ENCODE measurements at places on chromosomes 5 and 9.

- DNase-seq = no peak
These were observed 8.0 kb upstream of the UBAC1 start for GRCh38 chr9:135969064-135969683.

GRCh38 chr9:93467062-93467416 is 13.7 kb upstream of the FAM120AOS start:
- DNase-seq = peak; percentile 26

GRCh38 chr5:132760049-132760420 is 12.8 kb downstream of the CCNI2 start:
- DNase-seq = no peak

GRCh38 chr5:95414451-95414850 is 23.3 kb downstream of the FAM81B start:
- DNase-seq = no peak

GRCh38 chr5:32859211-32859641 is 148.1 kb downstream of the NPR3 start:
- DNase-seq = no peak

DNA sequence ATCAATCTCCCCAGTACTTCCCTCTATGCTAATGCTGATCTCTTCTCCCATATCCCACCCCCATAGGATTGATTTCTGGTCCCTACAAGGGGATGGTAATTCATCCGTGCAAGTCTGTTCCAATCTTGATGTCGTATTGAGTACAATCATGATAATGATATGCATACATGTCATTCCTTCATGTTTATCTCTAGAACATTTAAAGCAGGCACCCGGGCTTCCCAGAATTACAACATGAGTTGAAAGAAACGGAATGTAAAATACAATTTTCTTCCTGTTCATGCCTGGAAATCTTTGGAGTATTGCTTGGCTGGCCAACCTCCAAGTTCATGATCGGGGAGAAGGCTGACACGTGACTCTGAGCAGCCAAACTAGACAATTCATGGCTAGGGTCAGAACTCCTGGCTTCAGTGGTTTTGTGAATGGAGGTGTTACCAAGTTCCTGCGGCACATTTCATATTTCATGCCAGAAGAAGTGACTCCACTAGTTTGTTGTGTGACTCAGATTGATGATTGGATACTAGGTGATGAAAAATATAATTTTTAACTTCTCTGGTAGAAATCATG is 66.6 kb downstream of the C9orf152 start:
- no peak for DNase-seq

DNA sequence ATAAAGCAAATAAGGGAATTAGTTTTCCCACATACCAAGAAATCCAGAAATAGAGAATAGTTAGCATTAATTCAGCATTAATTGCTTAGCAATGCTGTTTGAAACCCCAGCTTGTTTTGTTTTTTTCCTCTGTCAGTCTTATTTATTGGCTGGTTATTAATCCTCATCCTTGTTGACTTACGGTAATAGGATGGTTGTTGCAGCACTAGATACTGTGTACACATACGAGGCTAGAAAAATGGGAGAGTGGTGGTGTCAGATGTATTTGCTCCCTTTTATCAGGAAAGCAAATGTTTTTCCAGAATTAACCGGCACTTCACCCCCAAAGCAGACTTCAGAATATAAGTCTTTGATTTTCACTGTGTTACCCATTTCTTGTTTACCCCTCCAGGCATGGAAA is 60.4 kb downstream of the ERBIN start:
- no peak for DNase-seq

- DNase-seq = no peak
These were observed 45.1 kb upstream of the PUM3 start for GRCh38 chr9:2889023-2889422.

DNA sequence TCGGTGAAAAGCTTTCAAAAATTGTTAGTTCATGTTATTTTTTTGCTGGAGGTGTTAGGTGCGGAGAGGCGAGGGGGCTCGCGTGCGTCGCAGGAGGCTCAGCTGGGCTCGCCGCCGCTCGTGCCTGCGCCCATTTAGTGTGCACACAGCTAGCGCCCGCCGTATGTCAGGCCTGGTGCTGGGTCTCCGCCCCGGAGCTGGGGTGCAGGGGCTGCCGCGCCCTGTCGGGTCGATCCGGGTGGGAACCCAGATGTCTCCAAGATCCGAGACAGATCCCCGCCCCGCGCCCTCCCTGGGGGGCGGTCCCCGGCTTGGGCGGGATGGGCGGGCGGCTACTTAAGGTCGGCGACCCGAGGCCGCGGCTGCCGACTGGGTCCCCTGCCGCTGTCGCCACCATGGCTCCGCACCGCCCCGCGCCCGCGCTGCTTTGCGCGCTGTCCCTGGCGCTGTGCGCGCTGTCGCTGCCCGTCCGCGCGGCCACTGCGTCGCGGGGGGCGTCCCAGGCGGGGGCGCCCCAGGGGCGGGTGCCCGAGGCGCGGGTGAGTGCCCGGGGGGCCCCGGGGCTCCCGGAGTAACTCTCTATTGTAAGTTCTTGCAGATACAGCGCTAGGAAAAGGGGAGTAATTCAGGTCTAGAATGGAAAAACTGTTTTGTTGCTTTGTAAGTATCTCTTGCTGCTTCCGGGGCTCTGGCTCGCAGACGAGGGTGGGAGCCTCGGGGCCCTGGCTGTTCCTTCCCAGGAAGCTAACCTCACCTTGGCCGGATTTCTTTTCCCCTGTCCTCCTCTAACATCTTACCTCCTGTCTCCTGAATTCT is 31.7 kb downstream of the GSN start:
- no peak for DNase-seq

DNA sequence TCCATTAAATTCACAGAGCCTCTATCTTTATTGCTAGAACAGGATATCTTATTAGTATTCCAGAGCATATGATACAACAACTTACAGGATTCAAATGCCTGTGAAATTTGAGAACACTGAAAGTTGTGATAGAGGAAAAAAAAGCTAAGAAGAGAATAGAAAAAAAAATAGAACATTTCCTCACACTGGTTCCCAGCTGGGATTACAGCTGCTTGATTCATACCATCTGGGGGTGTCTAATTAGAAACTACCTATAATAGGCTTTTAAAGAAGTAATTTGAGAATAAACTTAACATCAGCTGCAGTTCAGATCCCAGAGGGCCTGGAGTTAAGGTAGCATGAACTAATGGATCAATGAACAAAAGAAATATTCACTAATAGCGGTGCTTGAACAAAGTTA is 922.0 kb downstream of the CDH12 start:
- no peak for DNase-seq

- no peak for DNase-seq
These were observed 36.9 kb upstream of the CDK20 start for GRCh38 chr9:88011005-88011766.

DNA sequence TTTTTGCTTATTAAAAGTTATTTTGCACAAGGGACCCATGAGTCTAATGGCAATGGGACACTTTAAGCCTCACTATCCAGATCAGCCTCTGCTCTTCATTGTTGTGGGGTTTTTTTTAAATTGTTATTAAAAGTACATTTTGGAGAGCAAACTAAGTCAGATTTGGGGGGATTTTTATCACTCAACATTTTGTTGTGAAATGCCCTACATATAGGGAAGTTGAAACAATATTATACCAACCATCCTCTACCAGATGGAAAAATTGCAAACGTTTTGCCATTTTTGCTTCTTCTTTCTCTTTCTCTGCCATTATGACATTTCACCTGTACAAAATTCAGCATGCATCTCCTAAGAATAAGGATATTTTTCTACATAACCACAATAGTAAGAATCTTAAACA is 75.3 kb downstream of the SLC1A3 start:
- DNase-seq = no peak

GRCh38 chr5:140391312-140391711 is 10.3 kb upstream of the ANKHD1 start:
- no peak for DNase-seq

- DNase-seq = no peak
These were observed 73.4 kb downstream of the ANGPTL2 start for GRCh38 chr9:127049044-127049443.

DNA sequence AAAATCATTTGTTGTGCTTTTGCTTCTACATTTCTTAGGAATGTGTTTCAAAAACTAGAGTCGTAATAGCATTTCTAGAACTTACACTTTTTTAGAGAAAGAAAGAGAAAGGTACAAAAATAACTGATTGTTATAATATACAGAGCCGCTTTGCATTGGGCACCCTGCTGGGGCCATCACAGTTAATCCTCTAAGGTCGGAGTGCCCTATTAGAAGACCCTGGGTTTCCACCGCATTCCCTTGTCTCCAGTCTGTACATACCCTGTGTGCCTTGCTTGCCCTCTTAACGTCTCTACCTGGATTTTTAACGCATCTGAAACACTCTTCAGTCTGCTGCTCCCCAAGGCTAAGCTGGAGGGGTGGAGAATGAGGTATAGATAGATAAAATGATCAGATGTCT is 1.3 kb downstream of the MARVELD2 start:
- no peak for DNase-seq

DNA sequence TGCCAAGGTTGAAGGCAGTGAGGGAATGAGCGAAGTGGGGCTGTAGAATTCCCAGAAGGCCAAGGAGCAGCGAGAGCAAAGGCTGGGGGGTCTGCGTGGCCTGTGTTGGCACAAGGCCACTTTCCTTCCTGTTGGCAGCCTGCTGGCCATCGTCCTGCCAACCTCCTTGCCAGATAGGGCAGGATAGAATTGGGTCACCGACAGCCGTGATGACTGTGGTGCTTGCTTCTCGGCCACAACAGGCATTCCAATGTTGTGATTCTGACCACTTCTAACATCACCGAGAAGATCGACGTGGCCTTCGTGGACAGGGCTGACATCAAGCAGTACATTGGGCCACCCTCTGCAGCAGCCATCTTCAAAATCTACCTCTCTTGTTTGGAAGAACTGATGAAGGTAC is 18.9 kb downstream of the TRIP13 start:
- no peak for DNase-seq

DNA sequence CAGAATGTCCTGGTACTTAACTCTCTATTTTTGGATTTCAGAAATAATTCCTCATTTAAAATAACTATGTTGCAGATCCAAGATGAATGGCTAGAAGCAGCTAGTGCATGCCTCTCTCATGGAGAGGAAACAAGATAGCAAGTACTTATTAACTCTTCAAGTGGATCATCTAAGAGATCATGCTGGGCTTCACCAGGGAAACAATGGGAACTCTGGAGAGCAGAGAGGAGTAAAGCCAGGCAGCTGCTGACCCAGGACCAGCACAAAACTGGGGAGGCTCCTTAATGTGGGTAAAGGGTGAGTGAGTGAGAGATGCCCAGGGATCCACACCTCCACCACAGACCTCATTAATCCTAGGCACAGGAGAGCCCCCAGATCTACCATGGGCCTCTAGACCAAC is 897.8 kb upstream of the ACO1 start:
- DNase-seq = no peak

GRCh38 chr5:7074176-7074575 is 321.8 kb upstream of the ADCY2 start:
- no peak for DNase-seq

- DNase-seq = no peak
These were observed 13.0 kb downstream of the CHSY3 start for GRCh38 chr5:129917224-129917623.

DNA sequence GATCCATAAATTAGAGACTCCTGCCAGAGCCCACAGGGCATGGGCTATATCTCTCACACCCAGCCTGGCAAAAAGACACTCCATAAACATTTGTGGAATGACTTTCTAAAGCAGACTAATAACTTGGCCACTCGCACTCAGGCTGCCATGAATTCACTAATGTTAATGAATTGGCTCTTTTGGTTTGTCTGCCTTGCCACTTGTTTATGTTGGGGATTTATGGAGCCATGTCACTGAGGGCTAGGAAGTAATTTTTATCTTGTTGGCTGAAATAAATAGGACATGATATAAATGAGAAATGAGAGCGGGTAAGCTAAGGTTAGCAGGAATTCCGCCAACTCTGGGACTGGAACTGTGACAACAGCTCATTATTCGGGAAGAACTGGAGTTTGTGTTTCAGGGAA is 55.2 kb downstream of the DROSHA start:
- no peak for DNase-seq

DNA sequence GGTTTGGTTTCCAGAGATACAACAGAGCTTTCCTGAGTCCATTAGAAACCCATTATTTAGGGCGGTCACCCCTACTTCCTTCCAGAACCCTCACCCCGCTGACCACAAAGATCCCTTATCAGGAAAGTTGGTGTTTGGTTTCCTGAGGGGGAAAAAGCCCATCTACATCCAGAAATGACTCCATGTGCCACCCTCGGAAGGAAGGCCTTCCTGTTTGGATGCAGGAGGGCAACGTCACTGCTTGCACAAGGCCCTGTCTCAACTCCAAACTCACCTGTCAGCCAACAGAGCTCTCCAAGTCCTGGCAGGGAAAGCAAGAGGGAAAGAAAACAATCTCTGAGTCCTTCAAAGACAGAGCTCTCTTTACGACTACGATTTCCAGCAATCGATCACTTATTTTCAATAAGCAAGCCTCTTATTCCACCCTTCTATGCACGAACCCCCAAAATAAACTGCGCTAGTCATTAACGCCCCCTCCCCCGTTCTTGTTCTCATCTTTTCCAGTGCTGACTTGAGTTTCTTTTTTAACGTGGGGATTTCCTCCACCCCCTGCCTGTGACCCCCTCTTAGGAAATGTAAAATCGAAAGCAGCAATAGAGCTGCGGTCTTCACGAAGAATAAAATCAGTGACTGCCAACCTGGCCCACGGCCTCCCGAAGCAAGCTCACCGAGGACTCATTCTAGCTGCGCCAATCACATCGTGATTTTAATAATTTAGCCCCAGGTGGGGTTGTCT is 35.7 kb upstream of the NTNG2 start:
- DNase-seq = no peak

- no peak for DNase-seq
These were observed 17.0 kb downstream of the CTSL start for GRCh38 chr9:87742813-87743428.

- no peak for DNase-seq
These were observed 1013.8 kb upstream of the C9orf72 start for GRCh38 chr9:28587052-28587451.

GRCh38 chr5:179297026-179297425 is 48.2 kb downstream of the ADAMTS2 start:
- no peak for DNase-seq

- no peak for DNase-seq
These were observed 513.7 kb upstream of the WWC1 start for GRCh38 chr5:167777746-167778145.

- no peak for DNase-seq
These were observed 45.6 kb downstream of the CFAP90 start for GRCh38 chr5:7805379-7805778.

GRCh38 chr9:75105841-75106240 is 17.5 kb downstream of the OSTF1 start:
- DNase-seq = no peak

- no peak for DNase-seq
These were observed 408.7 kb downstream of the TLE4 start for GRCh38 chr9:79980432-79980831.

GRCh38 chr5:171595401-171595800 is 176.0 kb downstream of the FGF18 start:
- no peak for DNase-seq

DNA sequence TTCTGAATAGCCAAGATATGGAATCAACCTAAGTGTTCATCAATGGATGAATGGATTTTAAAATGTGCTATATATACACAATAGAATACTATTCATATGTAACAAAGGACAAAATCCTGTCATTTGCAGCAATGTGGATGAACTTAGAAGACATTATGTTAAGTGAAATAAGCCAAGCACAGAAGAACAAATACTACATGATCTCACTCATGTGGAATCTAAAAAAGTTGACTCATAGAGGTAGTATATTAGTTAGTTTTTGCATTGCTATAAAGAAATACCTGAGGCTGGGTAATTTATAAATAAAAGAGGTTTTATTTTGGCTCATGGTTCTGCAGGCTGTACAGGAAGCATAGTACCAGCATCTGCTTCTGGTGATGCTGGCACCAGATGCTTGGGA is 8.1 kb downstream of the CATSPER3 start:
- DNase-seq = no peak

Measured in hematopoietic multipotent progenitor cell treated with erythropoietin and hydrocortisone succinate and interleukin-3 and kit ligand, for 17 days (in vitro differentiated cells).